ENCODE measurements at places on chromosomes 5 and 9. TPM values are rescaled to one million over a fixed set of nuclear protein-coding genes. Genes with fewer than 3 reads are reported as not detected.

Gene ZDHHC11B
- not detected for total RNA-seq

Gene FOXD1
- 28.6 TPM for total RNA-seq

Gene SPATA9
- total RNA-seq = 1.7 TPM

Gene SLC45A2
- total RNA-seq = not detected

Gene HNRNPK
- total RNA-seq = 392 TPM

Gene CFAP90
- not detected for total RNA-seq

Gene CA9
- total RNA-seq = 3.6 TPM

Gene ANXA2R
- total RNA-seq = 3.5 TPM

Gene SH3PXD2B
- 48.9 TPM for total RNA-seq

Gene EQTN
- not detected for total RNA-seq

Gene TRAF1
- total RNA-seq = 11.3 TPM

Gene GABRP
- total RNA-seq = not detected

Gene TMEM215
- total RNA-seq = not detected

Gene SLC36A2
- total RNA-seq = not detected

Gene RC3H2
- 74.4 TPM for total RNA-seq

Gene PDE8B
- 1.1 TPM for total RNA-seq

Gene FOXD4L5
- 0.51 TPM for total RNA-seq

Gene WDR31
- 1.7 TPM for total RNA-seq

Gene NXNL2
- 0.36 TPM for total RNA-seq

Gene GRIN1
- total RNA-seq = not detected

Gene CER1
- not detected for total RNA-seq

Gene TCERG1
- 50.2 TPM for total RNA-seq

Gene ACTL7A
- total RNA-seq = not detected

Gene TAF9
- total RNA-seq = 64.8 TPM

Gene NOXA1
- total RNA-seq = 0.97 TPM

Gene C9orf153
- total RNA-seq = not detected

Gene CYLC2
- not detected for total RNA-seq

Gene OGN
- total RNA-seq = 27.4 TPM

Gene SLC27A6
- not detected for total RNA-seq

Gene KIF12
- total RNA-seq = 0.39 TPM

Gene ANKRD18B
- total RNA-seq = 1.4 TPM

Gene FABP6
- total RNA-seq = not detected

Gene TLE1
- total RNA-seq = 17.1 TPM

Gene EIF4E1B
- not detected for total RNA-seq

Gene MARCHF3
- total RNA-seq = 2.2 TPM

Gene CARD9
- 2.4 TPM for total RNA-seq

Gene SH3TC2
- total RNA-seq = 0.80 TPM

Gene PPP3R2
- total RNA-seq = not detected

Gene MSMP
- not detected for total RNA-seq

Gene ELP1
- total RNA-seq = 24.3 TPM

Gene DRD1
- 0.35 TPM for total RNA-seq
